ENCODE measurements at places on chromosomes 7 and 10. TPM values are rescaled to one million over a fixed set of nuclear protein-coding genes. Genes with fewer than 3 reads are reported as not detected.

Gene SLC18A3
- polyA plus RNA-seq = not detected

Gene SEC31B
- polyA plus RNA-seq = 3.4 TPM

DNA sequence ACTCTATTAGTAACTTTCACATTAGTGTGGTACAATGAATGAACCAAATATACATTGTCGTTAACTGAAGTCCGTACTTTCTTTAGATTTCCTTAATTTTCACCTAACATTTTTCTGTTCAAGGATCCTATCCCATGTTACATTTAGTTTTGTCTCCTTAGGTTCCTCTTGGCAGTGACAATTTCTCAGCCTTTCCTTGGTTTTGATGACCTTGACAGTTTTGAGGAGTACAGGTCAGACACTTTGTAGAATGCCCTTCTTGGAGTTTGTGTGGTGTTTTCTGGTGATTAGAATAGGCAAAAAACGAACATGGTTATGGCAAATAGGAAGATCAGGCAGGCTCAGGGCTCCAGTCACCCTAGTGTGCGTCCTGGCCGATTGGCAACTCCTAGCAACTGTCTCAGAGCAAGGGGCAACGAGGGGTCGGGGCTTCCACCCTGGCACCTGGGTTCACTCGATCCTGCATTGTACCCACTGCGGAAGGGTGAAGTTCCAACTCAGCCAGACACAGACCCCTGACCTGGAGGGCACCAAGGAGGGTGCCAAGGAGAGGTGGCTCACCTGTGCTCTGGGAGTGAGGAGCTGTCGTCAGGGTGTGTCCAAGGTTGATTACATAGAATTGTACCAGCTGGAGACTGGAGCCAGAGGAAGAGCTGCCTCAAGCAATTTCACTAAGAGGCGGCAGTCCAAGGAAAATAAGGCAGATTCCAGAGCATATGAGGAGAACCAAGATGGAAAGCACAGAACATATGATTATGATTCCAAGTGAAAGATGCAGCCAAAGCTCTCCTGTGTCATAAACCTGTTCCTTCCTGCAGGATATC, 37.5 kb downstream of the PAPSS2 start:
- H3K36me3 ChIP-seq = no peaks in the 10 kb centered on the region
- H3K4me3 ChIP-seq = no peak overlapping the region
- no peak overlapping the region for H3K27ac ChIP-seq
- H3K27me3 ChIP-seq = peaks cover 9% of the 10 kb centered on the region
- peaks cover 6% of the 10 kb centered on the region for H3K4me1 ChIP-seq

DNA sequence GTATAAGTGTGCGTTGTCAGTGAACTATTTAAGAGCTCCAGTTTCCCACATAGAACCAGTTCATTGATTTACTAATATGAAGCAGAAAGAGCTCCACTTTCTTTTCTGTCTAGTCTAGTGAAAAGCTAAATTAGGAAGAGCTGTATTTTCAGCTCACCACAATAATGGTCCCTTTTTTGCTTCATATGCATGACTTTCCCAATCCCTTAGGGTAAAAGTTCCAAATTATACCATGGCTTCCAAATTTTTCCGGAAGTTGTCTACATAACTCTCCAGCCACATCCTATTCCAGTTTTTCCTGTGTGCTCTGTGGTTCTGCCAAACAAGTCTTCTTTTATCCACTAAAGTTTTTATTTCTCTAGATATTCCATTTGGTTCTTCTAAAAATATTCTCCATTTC, 685.2 kb downstream of the REEP3 start:
- no peak overlapping the region for H3K27ac ChIP-seq
- no peak for DNase-seq
- H3K27me3 ChIP-seq = no peaks in the 10 kb centered on the region
- H3K36me3 ChIP-seq = no peaks in the 10 kb centered on the region

GRCh38 chr7:42617806-42618457, 293.9 kb downstream of the C7orf25 start:
- no peak for DNase-seq
- H3K4me1 ChIP-seq = peaks cover 6% of the 10 kb centered on the region
- no peak overlapping the region for H3K4me3 ChIP-seq

GRCh38 chr7:152572101-152572500, 103.8 kb downstream of the XRCC2 start:
- H3K27ac ChIP-seq = no peak overlapping the region
- H3K27me3 ChIP-seq = no peaks in the 10 kb centered on the region
- no peaks in the 10 kb centered on the region for H3K36me3 ChIP-seq
- no peak overlapping the region for H3K4me3 ChIP-seq
- DNase-seq = no peak

DNA sequence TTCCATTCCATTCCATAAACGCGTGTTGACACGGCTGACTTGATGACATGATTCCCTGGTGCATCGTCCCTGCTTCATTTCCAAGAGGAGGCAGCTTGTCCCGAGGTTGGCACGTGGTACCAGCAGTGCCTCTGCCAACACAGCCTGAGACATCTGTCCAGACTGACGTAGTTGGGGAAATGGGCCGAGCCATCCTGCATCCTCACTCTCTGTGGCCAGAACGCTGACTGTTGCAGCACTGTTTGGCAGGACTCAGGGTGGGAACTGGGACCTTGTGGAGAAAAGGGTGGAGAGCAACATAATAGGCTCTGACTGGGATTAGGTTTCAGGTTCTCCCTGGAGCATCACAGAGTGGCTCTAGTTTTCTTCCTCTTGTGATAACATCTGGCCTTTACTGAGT, 118.6 kb upstream of the BTBD16 start:
- no peak overlapping the region for H3K27ac ChIP-seq
- peaks cover 10% of the 10 kb centered on the region for H3K4me1 ChIP-seq
- no peaks in the 10 kb centered on the region for H3K27me3 ChIP-seq
- H3K4me3 ChIP-seq = no peak overlapping the region
